ENCODE measurements at places on chromosomes 16 and 17.

DNA sequence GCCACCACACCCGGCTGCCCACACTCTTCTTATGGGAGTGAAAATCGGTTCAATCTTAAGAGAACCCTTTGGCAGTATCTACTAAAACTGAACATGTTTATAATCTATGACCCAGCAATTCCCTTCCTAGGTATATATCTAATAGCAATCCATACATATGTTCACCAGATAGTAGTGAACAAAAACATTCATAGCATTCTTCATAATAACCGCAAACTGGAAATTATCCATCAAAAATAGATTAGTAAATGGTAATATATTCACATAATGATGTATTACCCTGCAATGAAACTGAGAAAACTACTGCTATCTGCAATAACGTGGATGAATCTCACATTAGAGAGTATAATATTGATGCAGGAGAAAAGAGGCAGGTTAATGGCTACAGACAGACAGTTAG is 23.1 kb downstream of the COPRS start:
- DNase-seq = no peak

DNA sequence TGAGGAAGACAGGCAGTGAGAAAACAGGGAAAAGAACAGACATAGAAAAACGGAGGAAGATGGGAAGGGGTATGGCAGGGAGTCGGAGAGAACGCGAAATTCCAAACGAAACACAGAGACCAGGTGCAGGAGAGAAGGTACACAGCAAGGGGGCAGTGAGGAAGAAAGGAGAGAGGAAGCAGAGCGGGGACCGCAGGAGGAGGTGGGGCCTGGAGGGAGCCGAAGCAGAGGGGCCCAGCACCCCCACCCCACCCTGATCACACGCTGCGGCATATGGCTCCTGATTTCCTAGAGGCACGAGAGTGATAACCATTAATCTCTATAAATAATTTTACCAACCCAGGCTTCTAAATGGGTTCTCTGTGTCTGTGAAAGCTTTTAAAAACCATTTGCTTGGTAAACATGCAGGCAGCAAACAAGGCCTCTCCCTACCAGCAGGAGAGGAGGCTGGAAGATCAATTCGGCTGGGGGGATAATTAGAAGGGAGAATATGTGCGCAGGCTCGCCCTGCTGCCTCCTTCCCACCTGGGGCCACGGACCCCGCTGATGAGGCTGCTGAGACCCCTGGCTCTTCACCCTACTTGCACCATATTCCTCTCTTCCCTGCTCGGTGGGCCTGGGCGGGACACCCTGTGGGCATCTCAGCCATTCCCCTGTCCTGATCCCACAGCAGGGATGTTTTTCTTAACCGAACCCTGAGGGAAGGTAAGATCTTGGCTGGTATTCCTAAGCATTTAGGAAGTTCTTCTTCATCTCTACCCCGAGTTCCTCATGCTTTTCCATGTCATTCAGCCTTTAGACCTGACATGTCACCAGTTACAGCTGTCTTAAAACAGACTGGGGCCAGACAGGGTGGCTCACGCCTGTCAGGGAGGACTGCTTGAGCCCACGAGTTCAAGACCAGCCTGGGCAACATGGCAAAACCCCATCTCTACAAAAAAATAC is 86.7 kb downstream of the TMEM132E start:
- no peak for DNase-seq

- DNase-seq = no peak
Measured at GRCh38 chr16:87135246-87136030, 181.8 kb downstream of the C16orf95 start.

DNA sequence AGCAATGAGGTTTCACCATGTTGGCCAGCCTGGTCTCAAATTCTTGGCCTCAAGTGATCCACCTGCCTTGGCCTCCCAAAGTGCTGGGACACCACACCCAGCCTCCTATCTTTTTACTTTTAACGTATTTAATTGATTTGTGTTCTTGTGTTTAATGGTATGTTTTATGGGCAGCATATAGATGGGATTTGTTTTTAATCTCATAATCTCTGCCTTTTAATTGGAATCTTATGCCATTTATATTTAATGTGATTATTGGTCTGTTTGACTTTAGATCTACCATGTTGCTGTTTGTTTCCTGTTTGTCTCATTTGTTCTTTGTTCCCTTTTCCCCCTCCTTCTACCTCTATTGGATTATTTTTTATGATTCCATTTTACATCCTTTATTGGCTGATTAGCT is 12.2 kb downstream of the SLC26A11 start:
- DNase-seq = no peak

GRCh38 chr17:82097919-82098168 is 192 bp downstream of the FASN start:
- no peak for DNase-seq

- no peak for DNase-seq
Measured at GRCh38 chr17:50889528-50890118, 23.5 kb upstream of the TOB1 start.

DNA sequence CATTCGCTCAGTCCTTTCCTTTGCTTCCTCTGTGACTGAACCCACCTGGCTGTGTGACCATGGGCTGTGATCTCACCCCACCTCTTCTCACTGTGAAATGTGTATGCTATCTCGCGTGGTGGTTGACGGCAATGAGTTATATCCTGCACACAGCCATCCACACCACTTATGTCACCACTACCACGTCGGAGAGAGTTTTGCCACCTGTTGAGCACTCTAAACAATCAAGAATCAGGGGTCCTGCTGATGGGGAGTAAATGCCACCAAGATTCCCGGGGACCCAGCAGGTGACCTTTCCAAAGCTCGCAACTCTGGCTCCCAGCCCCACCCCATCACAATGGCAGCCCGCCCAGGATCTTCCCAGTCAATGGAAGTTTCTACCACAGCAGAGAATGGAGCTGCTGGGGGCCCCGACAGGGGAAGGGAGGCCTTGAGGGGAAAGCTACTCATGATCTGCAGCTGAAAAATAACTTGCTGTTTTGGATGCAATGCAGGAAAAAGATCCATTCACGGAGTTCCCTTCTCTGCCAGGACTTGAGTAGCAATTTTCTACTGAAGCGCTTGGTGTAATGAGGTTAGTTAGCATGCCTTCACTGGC is 26.2 kb upstream of the RCVRN start:
- DNase-seq = no peak

GRCh38 chr17:35257208-35257659 is 14.4 kb downstream of the SLFN5 start:
- DNase-seq = no peak

DNA sequence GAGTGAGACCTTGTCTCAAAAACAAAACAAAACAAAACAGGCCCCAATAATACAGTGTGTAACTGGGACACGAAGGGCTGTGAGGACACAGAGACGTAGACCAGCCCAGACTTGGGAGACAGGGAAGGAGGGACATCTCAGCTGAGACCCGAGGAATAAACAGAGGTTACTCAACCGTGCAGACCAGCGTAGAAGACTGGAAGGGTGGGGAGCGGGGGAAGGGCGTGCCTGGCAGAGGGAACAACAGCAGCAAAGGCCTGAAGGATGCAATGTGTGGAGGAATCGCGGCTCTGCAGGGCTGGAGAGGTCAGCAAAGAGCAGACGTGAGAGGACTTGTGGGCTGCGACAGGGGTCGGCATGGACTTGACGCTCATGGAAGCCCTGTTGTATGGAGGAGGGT is 11.6 kb upstream of the CES4A start:
- no peak for DNase-seq

GRCh38 chr17:8628609-8629169 is 1.8 kb downstream of the MYH10 start:
- DNase-seq = no peak

GRCh38 chr17:77873500-77874302 is 84.8 kb upstream of the TNRC6C start:
- no peak for DNase-seq

- DNase-seq = no peak
Measured at GRCh38 chr17:32493976-32494513, 7.3 kb downstream of the CDK5R1 start.

DNA sequence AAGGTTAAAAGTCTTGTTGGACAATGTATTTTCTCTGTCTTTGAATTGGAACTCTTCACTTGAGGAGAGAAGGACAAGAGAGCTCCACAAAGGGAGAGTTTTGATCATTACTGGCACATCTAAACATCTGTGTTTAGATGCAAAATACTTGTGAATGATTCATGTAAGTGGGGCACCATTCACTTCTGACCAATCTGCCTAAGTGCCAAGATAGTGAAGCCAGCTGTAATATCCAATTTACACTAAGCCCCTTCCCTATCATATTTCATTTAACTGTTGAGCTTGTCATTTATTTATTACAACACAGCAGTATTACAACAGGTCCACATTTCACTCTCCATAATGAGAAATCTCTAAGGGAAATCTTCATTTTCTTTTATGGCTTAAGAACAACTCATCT is 832.3 kb upstream of the GOT2 start:
- DNase-seq = no peak

GRCh38 chr16:57544124-57544653 is 1.7 kb downstream of the ADGRG5 start:
- no peak for DNase-seq

GRCh38 chr17:6509031-6509771 is 47.2 kb downstream of the PITPNM3 start:
- no peak for DNase-seq

DNA sequence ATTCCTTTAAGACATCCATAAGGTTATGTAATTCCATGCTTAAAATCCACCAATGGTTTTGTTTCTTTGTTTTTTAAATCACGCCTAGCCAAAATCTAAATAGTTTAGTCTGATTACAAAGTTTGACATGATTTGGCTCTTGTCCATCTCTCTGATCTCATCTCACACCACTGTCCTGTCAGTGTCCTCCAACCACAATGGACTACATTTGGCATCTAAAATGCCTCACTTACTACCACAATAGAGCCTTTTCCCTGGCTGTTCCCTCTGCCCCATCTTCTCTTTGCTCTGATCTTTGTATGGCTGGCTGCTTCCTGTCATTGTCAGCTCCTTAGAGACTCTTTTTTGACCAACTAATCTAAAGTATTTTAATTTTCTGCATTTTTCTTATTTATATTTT is 157.2 kb downstream of the MYO1D start:
- no peak for DNase-seq

GRCh38 chr17:6729531-6729930 is 16.4 kb upstream of the SLC13A5 start:
- DNase-seq = no peak

DNA sequence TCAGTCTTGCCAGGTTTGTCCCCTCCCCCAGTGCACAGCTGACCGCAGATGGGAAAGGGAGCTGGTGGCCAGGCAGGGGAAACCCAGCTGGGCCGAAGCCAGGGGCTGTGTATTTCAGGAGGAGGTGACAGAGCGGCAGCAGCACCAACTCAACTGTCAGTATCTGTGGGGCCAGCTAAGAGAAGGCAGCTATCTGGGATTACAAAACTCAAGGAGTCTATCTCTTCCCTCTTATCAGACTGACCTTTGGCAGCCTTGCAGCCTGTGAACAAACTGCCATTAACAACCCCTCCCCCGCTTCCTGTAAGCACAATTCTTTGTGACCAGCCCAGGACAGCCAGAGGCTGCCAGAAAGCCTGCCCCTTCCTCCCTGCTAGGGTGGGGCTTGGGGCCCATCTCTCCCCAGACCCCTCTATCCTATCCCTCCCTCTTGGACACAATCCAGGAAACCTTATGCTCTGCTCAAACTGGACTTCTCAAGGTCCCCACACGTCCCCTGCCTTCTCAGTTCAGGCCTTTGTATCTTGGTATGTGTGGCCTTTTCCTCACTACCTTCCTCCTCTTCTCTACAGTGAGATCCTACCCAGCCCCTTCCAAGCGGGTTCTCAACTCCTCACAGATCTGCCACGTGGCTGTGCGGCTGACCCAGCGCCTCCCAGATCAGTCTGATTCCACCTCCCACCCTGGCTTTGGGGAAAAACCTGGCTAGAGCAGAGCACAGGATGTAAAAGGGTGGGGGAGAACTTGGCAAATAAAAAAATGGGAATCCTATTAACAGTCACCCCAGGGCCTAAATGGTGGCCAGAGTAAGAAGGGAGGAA is 10.5 kb downstream of the ST3GAL2 start:
- DNase-seq = no peak

GRCh38 chr17:39054111-39054645 is 87.0 kb upstream of the FBXO47 start:
- DNase-seq = no peak

DNA sequence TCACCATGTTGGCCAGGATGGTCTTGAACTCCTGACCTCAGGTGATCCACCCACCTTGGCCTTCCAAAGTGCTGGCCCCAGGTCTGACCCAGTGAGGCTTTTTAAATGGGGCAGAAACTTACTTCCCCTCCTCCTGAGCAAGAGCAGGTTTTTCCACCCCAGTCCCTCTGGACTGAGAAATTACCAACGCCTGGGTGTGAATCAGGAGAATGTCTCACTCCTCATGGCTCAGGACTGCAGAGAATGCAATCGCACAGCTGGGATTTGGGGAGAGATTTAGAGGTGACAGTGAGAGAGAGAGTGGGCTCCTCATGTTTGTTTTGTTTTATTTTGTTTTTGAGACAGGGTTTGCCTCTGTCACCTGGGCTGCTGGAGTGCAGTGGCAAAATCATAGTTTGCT is 203.6 kb downstream of the RAB11FIP4 start:
- DNase-seq = no peak

DNA sequence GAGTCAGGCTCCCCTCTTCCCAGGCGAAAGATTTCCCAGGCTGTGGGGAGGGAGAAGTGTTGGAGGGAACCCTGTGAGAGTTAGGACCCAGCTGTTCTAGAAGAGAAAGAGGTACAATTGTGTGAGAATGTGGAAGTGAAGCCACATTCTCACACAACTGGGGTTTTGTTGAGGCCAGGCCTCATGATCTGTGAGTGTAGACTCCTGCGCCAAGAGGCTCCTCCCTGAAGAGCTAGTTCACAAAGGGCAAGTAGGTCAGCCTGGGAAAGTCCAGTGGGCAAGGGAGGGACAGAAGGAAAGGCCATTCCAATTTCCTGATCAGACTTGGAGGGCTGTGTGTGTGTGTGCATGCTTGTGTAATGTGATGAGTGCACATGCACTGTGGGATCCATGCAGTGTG is 15.2 kb downstream of the CD300LF start:
- DNase-seq = no peak

- DNase-seq = no peak
Measured at GRCh38 chr17:67867591-67867990, 42.3 kb downstream of the BPTF start.

GRCh38 chr17:1847191-1847590 is 17.4 kb downstream of the RPA1 start:
- DNase-seq = no peak

DNA sequence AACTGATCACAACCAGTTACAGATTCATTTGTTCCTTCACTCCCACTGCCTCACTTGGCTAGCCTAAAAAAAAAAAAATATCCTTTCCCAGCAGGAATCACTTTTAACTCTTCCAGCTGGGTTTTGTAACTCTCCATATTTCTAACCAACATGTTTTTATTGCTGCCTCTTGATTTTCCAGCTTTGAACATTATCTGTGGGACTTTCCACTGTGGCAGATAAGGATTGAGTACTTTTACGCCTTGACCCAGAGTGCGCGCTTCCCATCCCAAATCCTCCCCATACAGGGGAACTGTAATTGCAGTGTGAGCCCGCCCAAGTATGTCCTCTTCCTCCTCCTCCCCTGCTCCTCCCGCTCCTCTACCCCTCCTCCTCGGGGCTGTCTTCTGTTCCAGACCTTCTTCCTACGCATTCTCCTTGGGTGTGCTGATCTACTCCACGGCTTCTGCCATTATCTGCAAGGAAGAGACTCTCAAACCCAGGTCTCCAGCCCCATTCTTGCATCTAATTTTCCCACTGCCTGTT is 43.4 kb downstream of the CYB5D2 start:
- DNase-seq = no peak

GRCh38 chr17:74369221-74369620 is 1.9 kb downstream of the GPR142 start:
- DNase-seq = peak; percentile 17

GRCh38 chr16:84737192-84738011 is 37.6 kb downstream of the USP10 start:
- no peak for DNase-seq
